ENCODE measurements at places on chromosomes 3 and 15. TPM values are rescaled to one million over a fixed set of nuclear protein-coding genes. Genes with fewer than 3 reads are reported as not detected.

HRG gene
- not detected for total RNA-seq

ACP3 gene
- total RNA-seq, result 13.7 TPM

CNBP gene
- total RNA-seq, result 324 TPM

SLC28A2 gene
- total RNA-seq, result not detected

USP50 gene
- total RNA-seq, result not detected

INSYN1 gene
- not detected for total RNA-seq

VIPR1 gene
- total RNA-seq, result not detected

TMEM212 gene
- total RNA-seq, result not detected

SCN5A gene
- not detected for total RNA-seq

EBLN2 gene
- total RNA-seq, result 9.5 TPM

DNA sequence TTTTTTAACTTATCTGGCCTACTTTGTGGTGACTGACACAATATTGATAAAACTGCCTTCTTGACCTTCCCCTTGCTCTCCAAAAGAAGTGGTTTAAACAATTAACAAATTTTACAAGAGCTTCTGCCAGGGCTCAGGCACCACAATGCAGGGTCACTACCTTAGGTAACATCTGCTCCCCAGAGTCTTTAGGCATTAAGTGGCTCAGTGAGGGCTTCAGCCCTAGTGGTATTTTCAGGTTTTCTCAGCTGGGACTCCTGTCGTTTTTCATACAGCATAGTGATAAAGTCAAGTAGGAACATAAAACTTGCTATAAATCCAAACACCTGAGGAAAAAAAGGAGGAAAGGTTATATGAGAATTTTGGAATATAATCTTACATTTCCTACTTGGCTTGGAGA is 18.9 kb downstream of the CMTM6 start:
- DNase-seq, result no peak

GRCh38 chr15:31455499-31455898 is 128.9 kb downstream of the KLF13 start:
- DNase-seq, result no peak

- no peak for DNase-seq
Measured at GRCh38 chr3:10496121-10496863, 9.1 kb downstream of the ATP2B2 start.

- no peak for DNase-seq
Measured at GRCh38 chr3:28308196-28308595, 40.3 kb upstream of the ZCWPW2 start.

GRCh38 chr3:19263606-19264005 is 115.3 kb downstream of the KCNH8 start:
- DNase-seq, result no peak

DNA sequence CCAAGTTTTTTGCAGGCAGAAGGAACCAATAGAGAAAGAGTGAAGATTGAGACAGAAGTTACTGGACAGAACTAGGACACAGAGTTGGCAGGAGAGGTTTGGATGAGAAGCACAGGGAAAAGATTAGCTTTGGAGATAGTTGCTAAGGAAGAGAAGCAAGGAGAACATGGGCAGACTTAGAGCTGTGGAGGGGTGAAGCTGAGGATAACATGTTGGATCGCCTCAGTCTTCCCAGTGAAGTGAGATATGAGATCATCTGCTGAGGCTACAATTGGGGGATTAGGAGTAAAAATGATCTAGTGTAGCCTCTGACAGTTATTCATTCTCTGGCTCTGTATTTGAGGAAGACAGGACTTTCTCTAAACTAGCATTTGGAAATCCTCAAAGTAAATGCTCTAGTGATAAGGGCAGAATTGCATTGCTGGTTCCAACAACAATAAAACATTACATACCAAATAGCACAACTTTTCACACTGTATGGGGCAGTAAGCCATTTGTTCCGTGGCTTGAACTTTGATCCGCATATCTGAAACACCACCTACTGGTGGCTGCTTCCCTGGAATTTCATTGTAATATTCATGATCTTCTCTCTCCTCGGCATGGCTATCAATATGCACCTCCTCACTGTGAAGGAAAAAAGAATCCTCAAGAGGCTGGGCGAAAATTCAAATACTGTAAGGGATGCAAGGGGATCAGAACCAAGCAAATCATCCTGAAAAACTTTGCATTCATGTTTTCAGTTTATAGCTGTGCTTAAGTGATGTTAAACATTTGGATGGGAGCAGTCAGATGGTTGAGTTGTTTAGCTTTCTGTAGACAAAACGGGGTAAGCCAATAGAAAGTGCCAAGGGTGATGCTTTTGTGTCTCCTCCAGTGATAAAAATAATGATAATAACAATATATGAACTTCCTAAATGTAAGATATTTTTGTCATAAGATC is 22.2 kb upstream of the EID1 start:
- DNase-seq, result no peak

DNA sequence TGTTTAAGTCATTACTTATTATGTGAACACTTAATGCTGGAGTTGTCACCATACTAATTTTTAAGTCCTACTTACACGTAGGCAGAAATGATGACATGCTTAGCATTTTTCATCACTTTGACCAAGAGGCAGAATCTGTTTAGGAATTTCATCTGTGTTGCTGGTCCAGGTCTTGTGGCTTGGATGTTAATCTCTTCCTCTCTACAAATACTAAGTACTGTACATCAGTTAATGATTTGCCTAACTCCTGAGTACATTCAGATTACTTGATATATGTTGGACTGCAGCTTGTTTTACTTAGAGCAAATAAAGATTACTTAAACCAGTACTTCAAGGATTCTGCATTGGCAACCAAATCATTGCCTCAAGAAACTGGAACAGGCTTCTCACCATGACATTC is 8.6 kb downstream of the SNRK start:
- DNase-seq, result no peak
